Activated CD4-positive, alpha-beta T cell treated with anti-CD3 and anti-CD28 coated beads, Interleukin-2, amount 50 U/mL, for 4 hours (primary cell): ENCODE measurements at places on chromosomes 2 and 18.

GRCh38 chr2:187198136-187198535 is 249.9 kb downstream of the CALCRL start:
- DNase-seq = no peak

GRCh38 chr2:56522605-56523089 is 338.9 kb downstream of the CCDC85A start:
- no peak for DNase-seq

GRCh38 chr2:20447437-20448245 is 767 bp downstream of the RHOB start:
- peak; percentile 12 for DNase-seq

- DNase-seq = no peak
Observed at GRCh38 chr18:1995041-1995612, 576.2 kb downstream of the METTL4 start.

DNA sequence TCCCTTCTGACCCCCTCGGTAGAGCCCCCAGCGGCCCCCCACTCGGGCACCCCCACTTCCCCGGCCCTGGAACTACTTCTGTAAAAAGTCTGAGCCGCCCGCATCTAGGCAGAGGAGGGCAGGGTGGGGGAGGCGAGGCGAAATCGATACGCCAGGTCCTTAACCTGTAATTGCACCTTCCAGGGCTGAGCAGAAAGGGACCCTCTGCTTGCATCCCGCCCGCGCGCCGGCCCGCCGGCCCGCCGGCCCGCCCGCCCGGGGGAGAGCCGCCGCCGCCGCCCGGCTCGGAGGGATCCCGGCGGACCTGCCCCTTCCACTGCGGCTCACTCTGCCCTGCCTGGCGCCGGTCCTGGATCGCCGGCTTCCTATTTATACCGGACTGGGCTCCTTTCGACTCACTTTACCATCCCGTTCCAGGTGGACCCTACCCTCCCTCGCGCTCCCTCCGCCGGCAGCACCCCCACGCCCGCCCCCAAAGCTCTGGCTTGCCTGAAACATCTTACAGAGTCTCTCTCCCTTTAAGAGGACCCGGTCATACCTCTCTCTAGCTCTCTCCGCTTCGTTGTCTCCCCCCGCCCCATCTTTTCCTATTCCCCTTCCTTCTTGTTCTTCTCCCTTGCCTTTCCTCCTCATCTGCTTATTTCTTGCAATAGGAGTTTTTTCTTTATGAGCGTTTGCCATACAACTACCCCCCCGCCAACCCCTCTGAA is 797 bp downstream of the KLHL14 start:
- no peak for DNase-seq

GRCh38 chr2:142944264-142944663 is 66.8 kb downstream of the KYNU start:
- no peak for DNase-seq

GRCh38 chr2:9074930-9075329 is 71.4 kb upstream of the MBOAT2 start:
- DNase-seq = no peak

DNA sequence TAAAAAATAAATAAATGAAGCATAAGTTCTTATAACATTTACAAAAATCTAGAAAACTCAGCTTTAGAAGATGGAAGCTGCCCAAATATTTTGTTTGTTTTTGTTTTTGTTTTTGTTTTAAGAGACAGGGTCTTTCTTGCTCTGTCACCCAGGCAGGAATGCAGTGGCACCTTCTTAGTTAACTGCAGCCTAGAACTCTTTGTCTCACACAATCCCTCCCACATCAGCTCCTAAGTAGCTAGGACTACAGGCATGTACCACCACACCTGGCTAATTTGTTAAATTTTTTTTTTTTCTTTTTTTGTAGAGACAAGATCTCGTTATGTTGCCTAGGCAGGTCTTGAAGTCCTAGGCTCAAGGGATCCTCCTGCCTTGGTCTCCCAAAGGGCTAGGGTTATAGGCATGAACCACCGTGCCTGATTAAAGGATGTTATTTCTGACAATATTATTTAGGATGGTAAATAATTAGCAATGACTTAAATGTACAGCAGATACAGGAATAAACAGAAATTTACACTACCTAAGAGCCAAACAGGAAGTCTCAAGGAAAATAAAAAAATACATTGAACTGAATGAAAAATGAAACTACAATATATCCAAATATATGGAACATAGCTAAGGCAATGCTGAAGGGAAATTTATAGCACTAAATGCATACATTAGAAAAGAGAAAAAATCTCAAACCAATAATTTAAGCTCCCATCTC is 17.2 kb downstream of the SESTD1 start:
- no peak for DNase-seq

- DNase-seq = no peak
Observed at GRCh38 chr2:120861191-120861575, 125.5 kb downstream of the GLI2 start.
